ENCODE measurements at places on chromosomes 11 and 22.

DNA sequence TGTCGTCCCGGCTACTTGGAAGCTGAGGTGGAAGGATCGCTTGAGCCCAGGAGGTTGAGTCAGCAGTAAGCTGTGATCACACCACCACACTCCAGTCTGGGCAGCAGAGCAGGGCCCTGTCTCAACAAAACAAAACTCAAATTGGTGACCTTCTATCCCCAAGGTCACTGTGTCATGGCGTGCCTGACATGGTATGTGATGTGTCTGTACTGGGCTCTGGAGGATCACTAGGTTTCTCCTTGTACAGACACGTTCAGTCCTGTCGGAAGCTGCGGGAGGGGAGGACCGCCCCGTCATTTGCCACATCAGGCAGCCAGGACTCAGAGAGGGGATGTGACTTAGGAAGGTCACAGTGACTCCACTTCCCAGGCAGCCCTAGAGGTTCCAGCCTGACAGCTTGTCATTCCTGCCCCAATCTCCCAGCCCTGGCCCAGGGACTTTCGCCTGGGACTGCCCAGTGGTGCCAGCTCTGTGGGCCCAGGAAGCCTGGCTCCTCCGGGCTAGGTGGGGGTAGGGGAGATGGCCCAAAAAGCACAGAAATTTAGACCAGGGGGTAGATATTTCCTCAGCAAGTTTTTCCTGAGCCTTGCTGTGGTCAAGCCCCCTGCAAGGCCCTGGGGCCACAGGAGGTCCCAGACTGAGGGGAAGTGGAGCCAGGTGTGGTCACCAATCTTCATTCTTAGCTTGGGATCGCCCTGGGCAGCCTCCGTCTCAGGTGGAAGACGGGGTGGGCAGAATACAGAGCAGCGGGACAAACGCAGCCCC, 53.2 kb downstream of the TRIOBP start:
- DNase-seq, result no peak

GRCh38 chr22:32818446-32819115, 17.1 kb downstream of the TIMP3 start:
- no peak for DNase-seq

GRCh38 chr11:82683029-82683428, 50.6 kb downstream of the FAM181B start:
- DNase-seq, result no peak

GRCh38 chr11:68118706-68119448, 2.3 kb downstream of the CHKA start:
- no peak for DNase-seq

DNA sequence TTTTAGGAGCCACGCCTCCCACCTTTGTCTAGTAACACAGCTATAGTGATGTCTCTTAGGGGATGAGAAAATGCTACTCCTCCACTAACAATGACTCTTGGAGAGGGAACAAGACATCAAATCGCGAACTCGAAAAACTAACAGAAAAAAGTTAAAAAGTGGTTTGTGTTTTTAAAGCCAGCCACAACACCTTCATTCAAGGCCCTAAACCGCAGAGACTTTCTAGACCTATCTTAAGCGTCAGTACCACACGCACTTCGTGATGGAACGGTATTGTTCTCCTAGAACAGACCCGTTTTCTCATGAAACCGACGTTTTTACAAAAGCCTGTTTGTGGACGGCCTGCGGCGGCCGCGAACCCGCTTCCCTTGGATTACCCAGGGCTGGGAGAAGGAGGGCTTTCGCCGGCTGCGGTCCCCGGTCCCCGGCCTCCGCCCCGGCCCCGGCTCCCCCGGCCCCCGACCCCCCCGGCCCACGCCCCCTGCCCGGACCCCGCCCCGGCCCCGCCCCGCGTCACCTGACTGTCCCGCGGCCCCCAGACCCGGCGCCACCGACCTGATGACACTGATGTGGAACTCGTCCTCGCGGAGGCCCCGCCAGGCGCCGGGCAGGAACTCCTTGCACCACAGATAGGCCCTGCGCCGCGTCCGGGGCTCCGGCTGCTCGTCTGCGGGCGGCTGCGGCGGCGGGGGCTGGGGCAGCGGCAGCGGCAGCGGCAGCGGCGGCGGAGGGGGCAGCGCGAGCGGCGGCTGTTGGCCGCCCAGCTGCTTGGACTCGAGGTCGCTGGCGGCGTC, 718 bp downstream of the CHKA start:
- peak; percentile 24 for DNase-seq
